ENCODE measurements at places on chromosomes 11 and 22. TPM values are rescaled to one million over a fixed set of nuclear protein-coding genes. Genes with fewer than 3 reads are reported as not detected.
A peak's percentile ranks its signal among the peaks of the same experiment; 100 is the strongest.

Gene OSM
- not detected for total RNA-seq

Gene ANKK1
- 0.23 TPM for total RNA-seq

Gene LIMK2
- 22.9 TPM for total RNA-seq

Gene CD151
- total RNA-seq, result 163 TPM

DNA sequence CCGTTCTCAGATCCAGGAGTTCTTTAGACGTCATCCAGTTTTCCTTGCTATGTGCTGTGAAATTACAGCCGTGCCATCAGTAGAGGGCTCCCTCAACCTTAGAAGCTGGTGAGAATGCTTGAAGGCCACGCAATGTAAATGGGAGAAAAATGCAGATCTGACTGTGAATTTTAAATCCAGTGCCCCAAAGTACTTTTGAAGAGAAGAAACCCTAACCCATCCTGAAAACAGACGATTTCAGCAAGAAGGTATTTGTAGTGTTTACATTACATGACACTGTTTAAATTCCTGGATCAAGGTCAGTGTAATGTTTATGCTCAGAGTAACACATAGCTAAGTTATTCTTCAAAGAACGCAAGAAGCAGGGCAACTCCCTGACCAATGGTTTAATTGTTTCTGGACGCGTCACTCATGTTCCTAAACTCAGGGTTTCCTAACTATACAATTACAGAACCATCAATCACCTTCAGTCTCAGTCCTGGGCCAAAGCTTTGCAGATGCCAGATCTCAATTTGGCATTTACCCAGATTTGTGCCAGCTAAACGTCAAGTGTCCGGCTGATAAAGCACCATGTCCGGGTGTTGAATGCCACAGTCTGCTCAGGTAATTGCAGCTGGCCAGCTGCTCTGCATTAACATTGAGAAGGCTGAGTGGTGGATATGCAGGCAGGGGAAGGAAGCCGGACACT is 38.2 kb downstream of the ADAMTS8 start:
- no peak for DNase-seq

DNA sequence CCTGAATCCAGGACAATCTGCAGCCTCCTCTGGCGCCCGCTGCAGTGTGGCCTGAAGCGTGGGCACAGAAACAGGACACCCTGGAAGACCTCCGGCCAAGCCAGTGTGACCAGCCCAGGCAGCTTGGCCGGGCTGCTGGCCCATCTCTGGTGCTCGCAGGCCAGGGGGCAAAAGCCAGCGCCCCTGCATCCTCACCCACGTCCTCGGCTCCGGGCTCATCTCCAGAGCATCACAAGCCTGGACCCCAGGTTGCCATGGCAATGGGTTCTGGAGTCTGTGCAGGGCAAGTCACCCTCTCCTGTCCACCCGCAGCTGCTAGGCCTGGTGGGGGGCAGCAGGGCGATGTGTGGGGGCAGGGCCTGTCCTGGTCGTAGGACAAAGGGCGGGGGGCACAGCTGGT is 9.3 kb upstream of the PDGFB start:
- DNase-seq, result no peak

DNA sequence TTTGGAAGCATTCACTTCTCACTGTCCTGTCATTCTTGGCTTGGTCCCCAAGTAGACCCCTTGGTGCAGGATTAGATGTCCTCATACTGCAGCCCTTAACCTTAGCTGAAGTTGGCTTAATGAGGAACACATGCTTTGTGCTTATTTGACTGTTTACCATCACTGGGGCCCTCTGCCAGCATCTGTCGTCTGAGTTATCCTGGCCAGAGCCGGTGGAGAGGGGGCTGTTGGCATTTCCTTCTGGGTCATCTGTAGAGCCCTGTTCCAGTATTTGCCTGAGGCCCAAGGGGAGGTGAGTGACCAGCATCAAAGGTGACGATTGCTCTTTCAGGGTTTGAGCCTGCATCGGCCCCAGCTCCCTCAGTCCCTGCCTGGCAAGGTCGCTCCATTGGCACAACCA is 126.4 kb upstream of the RASSF10 start:
- DNase-seq, result no peak

GRCh38 chr11:125201525-125202141 is 37.1 kb downstream of the PKNOX2 start:
- peak; percentile 82 for DNase-seq

DNA sequence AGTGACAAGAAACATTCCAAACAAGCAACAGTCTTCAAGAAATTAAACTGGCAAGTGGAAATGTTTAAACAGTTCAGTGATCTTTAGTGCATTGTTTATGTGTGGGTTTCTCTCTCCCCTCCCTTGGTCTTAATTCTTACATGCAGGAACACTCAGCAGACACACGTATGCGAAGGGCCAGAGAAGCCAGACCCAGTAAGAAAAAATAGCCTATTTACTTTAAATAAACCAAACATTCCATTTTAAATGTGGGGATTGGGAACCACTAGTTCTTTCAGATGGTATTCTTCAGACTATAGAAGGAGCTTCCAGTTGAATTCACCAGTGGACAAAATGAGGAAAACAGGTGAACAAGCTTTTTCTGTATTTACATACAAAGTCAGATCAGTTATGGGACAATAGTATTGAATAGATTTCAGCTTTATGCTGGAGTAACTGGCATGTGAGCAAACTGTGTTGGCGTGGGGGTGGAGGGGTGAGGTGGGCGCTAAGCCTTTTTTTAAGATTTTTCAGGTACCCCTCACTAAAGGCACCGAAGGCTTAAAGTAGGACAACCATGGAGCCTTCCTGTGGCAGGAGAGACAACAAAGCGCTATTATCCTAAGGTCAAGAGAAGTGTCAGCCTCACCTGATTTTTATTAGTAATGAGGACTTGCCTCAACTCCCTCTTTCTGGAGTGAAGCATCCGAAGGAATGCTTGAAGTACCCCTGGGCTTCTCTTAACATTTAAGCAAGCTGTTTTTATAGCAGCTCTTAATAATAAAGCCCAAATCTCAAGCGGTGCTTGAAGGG is 6.0 kb downstream of the MALAT1 start:
- no peak for DNase-seq

DNA sequence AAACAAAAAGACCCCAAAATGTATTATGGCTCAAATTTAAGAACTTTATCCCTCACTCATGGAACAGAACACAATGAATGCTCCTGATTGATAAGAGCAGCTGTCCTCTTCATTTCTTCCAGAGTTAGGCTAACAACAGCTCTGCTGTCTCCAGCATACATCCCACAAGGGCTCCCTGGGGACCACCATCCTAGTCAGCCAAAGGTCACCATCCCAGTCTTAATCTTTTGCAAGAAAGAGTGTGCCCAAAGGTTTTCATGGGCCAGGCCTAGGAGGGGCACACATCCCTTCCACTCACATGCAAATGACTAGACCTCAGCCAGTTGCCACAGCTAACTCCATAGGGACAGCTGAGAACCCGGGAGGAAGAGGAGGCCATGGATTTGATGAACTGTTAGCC is 555.3 kb downstream of the BUD13 start:
- no peak for DNase-seq

- DNase-seq, result no peak
Observed at GRCh38 chr22:41478891-41479521, 10.1 kb downstream of the ACO2 start.

DNA sequence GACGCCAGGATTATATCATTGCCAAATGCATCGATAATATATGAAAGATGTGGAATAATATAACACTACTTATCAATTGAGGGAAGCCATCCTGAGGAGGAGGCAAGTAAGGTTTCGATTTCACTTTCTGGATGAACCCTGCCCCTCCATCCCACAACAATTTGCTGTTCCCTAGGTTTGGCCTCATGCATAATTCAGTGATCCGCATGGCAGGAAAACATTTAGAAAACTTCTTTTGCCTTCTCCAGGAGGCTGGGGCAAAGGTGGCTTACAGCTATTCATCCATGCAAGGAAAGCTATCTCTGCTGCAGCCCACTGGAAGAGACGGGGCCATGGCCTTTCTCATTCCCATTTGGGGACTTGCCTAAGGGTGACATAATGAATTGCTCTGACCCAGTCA is 489.4 kb upstream of the CADM1 start:
- DNase-seq, result no peak

- no peak for DNase-seq
Observed at GRCh38 chr11:58999291-58999680, 60.0 kb downstream of the GLYATL1 start.

- DNase-seq, result no peak
Observed at GRCh38 chr11:61480994-61481335, 27.6 kb upstream of the LRRC10B start.

DNA sequence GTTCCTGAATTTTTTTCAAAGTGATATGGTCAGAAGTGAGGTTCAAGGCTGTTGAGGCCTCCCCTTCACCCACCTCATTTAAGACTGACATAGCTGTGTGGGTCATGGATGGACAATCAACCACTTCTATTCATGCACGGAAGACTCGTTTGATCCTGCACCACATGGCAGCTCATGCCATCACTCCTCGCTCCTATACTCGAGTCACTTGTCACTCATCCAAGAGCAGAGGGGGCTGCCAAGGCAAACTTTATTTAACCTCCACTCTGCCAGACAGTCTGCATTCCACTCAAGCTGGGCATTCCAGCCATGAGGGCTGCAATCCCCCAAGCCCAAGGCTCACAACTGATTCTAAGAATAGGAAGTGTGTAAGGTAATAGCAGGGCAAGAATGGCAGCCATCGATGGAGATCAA is 34.1 kb downstream of the SNX19 start:
- no peak for DNase-seq

DNA sequence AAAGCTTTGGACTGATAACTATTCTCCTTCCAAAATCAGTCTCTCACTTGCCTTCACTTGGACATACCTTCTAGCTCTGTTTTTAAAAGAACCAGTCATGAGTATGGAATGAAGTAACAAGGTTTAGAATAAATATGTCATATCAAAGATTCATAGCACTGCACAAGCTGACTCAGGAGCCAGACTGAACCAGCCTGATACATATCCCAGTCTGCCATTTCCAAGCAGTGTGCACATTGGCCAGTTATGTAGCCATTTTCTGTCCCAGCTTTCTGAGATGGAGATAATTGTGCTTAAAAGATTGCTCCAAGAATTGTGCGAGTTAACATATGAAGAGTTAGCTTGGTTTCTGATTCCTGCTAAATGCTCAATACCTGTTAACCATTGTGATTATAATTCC is 311.3 kb downstream of the C11orf87 start:
- no peak for DNase-seq

- no peak for DNase-seq
Observed at GRCh38 chr22:26889802-26890201, 232.4 kb downstream of the MIAT start.

DNA sequence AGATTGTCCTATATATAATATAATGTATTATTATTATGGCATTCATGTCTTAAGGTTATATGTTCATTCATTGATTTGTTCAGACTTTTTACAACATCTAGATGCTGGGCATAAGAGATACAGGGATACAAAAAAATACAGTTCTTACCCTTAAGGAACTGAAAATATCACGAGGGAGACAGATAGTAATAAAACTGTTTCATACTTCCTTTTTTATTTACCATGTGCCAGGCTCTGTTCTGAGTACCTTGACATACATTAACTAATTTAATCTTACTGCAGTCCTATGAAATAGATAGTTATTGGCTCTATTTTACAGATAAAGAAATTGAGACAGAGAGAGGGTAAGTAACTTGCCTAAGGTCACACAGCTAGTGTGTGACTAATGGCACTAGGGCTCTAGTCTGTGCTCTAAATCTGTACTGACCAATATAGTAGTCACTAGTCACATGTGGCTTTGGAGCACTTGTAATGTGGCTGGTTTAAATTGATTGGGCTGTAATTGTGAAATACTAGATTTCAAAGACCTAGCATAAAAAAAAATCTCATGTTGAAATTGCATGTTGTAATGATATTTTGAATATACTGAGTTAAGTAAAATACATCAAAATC is 21.3 kb downstream of the TRIM44 start:
- no peak for DNase-seq

All from pancreas (tissue), 10 donors.